Osteoblast (primary cell): ENCODE measurements at places on chromosomes 6 and 20.
A peak's percentile ranks its signal among the peaks of the same experiment; 100 is the strongest.

- H3K4me1 ChIP-seq, result peaks cover 12% of the 10 kb centered on the region
- DNase-seq, result no peak
- H3K4me3 ChIP-seq, result no peak overlapping the region
- no peak overlapping the region for H3K27ac ChIP-seq
Measured at GRCh38 chr6:138291849-138292181, 73.5 kb upstream of the PBOV1 start.

GRCh38 chr6:12890171-12890790 is 173.7 kb downstream of the PHACTR1 start:
- H3K27me3 ChIP-seq, result no peaks in the 10 kb centered on the region
- no peaks in the 10 kb centered on the region for H3K4me1 ChIP-seq
- DNase-seq, result no peak

DNA sequence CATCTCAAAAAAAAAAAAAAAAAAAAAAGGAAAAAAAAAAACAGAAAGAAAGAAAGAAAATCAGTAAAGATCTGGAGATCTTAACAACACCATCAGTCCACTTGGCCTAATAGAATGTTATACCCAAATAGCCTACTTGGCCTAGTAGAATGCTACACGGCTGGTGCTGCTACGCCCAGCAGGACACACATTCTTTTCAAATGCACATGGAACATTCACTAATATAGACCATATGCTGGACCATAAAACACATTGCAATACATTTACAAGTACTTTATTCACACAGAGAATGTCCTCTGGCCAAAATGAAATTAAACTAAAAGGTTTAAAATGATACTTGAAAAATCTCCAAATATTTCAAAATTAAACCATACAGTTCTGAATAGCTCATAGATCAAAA is 80.0 kb upstream of the TNFAIP3 start:
- no peak overlapping the region for H3K27ac ChIP-seq
- H3K4me3 ChIP-seq, result no peak overlapping the region

DNA sequence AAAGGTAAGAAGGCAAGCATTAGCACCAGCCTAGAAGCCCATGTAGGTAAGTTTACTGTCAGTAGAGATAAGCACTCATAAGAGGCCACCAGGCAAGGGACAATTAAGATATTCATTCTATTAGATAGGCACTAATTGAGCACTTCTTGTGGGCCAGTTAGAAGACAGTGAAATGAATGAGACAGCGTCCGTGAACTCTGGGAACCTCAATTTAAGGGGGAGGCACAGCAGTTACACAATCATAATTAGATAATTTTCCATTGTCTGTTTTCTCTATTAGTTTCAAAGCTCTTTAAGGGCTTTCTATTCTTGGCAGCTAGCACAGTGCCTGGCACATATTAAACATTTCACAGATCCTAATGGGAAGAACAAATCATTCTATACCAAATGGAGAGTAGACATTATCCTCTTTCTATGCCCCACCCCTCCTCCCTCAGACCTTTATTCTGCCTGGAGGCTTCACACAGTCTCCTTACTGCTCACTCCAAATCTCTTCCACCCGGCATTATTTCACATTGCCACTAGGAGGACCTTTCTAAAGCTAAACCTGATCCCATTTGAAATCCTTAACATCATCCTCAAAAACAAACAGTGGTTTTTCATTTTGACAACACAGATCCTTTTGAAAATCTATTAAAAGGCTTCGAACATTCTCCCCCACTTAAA is 529.6 kb downstream of the ADGRB3 start:
- no peaks in the 10 kb centered on the region for H3K4me1 ChIP-seq
- H3K4me3 ChIP-seq, result no peak overlapping the region
- no peaks in the 10 kb centered on the region for H3K27me3 ChIP-seq
- H3K27ac ChIP-seq, result no peak overlapping the region

- H3K27ac ChIP-seq, result no peak overlapping the region
- H3K36me3 ChIP-seq, result no peaks in the 10 kb centered on the region
- DNase-seq, result peak; percentile 15
- peaks cover 9% of the 10 kb centered on the region for H3K4me1 ChIP-seq
- no peak overlapping the region for H3K4me3 ChIP-seq
- H3K27me3 ChIP-seq, result no peaks in the 10 kb centered on the region
Measured at GRCh38 chr6:154504865-154505449, 5.5 kb downstream of the CNKSR3 start.

DNA sequence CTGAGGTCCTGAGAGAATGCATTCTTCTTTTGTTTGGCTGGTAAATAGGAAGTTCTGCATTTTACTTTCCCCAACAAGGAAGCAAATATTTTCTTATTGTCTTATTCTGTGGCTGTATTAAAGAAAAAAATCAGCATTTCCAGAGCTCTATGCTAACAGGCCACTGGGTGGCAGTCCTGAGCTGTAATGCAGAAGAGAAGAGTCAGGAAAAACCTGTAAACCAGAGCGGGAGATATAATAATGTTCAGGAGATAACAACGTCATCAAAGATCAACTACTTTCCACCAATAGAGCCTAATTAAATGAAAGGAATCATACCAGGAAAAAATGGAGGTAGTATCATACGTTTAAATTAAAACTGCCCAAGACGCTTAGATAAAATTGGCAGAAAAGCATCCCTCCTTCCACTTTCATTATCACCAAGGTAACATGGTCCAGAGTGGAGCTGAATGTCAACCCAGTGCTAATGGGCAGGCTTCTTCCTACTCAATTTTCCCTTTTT is 55.6 kb upstream of the CARMIL1 start:
- H3K36me3 ChIP-seq, result no peaks in the 10 kb centered on the region
- H3K27ac ChIP-seq, result peak overlapping the region; percentile 23
- no peaks in the 10 kb centered on the region for H3K27me3 ChIP-seq
- H3K4me1 ChIP-seq, result peaks cover 9% of the 10 kb centered on the region
- DNase-seq, result no peak

DNA sequence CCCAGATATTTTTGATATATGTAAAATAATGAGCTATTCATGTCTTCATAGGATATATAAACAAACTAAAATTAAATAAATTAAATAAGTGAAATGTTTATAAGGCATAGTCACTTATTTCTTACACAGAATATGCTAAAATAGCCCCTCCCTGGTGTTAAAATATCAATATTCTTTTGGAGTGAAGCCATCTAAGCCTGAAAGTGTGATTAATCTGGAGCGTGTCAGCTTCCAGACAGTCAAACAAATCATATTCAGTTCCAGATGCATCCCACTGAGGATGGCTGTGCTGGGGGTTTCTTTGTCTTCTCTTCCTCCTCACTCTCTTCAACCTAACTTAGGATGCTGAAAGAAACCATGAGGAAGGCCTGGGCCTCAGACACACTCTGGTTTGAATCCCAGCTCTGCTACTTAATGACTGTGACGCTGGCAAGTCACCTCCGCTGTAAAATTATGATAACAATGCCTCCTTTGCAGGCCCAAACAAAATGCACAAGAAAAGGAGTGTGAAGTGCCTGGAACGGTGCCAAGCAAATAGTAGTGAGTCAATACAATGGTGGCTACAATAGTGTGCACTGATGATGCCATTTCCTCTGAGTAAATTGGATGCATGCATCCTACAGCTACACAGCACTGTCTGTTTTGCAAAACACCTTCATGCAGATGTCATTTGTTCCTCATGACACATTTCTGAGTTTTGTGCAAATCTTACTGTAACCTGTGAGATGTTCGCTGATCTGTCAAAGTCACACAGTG is 161.4 kb downstream of the FOXC1 start:
- H3K4me3 ChIP-seq, result no peak overlapping the region
- H3K4me1 ChIP-seq, result peaks cover 31% of the 10 kb centered on the region
- H3K27ac ChIP-seq, result peak overlapping the region; percentile 53

GRCh38 chr20:35340436-35340835 is 48.2 kb upstream of the FAM83C start:
- no peaks in the 10 kb centered on the region for H3K27me3 ChIP-seq
- peaks cover 7% of the 10 kb centered on the region for H3K36me3 ChIP-seq
- H3K4me3 ChIP-seq, result no peak overlapping the region
